A172 (cell line): ENCODE measurements at places on chromosomes 2 and 18. TPM values are rescaled to one million over a fixed set of nuclear protein-coding genes. Genes with fewer than 3 reads are reported as not detected.

Gene GRHL1
- total RNA-seq = 0.57 and 3.8 TPM in 2 replicates

Gene IL1R2
- not detected in 2 replicates for total RNA-seq

Gene SPP2
- total RNA-seq = not detected in 2 replicates

DNA sequence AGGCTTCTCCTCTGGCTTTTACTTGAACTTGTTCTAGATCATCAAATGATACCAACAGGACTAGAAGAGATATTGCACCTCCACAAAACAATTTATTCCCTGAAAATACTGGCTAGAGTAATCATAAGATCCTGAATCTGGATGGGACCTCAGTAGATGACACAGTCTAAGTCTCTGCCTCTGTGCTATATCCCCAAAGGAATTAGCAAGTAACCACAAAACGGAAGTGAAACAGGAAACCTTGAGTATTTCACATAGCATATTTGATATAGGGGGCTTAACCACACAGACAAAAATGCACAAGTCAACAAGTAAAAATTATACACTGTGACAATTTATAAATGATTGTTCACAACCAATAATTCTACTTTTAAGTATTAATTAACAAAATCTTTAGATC is 456.9 kb upstream of the TNP1 start:
- DNase-seq = peak; percentile 63

GRCh38 chr2:184322615-184323014 is 275.7 kb upstream of the ZNF804A start:
- DNase-seq = no peak

GRCh38 chr2:59824314-59824713 is 729.1 kb downstream of the BCL11A start:
- no peak for DNase-seq
